ENCODE measurements at places on chromosomes 2 and 18.

- no peak for DNase-seq
These were observed 76.1 kb upstream of the CCDC85A start for GRCh38 chr2:56107502-56108220.

GRCh38 chr2:29276151-29276550, 160.9 kb downstream of the CLIP4 start:
- DNase-seq: no peak

GRCh38 chr2:153311432-153311831, 167.1 kb downstream of the RPRM start:
- no peak for DNase-seq

DNA sequence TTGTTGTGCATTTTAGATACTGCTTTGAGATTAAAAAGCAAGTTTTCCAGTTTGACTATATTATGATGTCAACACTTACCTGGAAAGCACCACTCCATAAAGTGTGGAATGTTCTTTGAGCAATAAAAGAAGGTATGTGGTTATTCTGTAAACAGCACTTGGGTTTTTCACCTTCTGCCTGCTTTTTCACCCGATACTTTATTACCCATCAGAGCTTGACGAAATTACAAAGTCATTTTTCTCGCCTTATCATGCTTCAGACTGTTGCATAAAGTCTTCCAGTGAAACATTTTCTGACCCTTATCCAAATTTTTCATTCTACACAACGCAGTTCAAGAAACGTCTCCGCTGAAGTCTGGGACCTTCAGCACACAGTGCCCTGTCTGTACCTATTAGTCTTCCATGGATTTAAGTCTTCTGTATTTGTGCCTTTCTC, 25.2 kb downstream of the CAB39 start:
- DNase-seq: no peak

DNA sequence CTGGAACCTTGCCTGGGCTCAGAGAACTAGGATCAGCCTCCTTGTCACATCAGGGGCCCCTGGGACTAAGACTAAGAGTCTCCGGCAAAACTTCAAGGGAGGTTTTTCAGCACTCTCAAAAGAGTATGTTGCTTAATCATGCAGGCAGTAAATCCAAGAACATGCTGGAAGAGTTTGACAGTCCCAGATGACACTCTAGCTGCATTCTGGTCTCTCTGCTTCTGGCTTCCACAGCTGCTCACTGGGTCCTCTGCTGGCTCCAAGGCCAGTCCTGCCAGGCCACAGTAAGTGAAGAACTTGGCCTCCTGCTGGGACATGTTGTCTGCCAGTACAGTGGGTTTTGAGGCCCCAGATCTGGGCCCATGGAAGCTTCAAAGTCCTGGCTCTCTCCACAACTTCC, 45.2 kb upstream of the IL1RL1 start:
- DNase-seq: no peak

- DNase-seq: no peak
These were observed 140.0 kb downstream of the NETO1 start for GRCh38 chr18:72727776-72728175.

GRCh38 chr18:37341016-37341415, 224.6 kb downstream of the CELF4 start:
- DNase-seq: no peak

DNA sequence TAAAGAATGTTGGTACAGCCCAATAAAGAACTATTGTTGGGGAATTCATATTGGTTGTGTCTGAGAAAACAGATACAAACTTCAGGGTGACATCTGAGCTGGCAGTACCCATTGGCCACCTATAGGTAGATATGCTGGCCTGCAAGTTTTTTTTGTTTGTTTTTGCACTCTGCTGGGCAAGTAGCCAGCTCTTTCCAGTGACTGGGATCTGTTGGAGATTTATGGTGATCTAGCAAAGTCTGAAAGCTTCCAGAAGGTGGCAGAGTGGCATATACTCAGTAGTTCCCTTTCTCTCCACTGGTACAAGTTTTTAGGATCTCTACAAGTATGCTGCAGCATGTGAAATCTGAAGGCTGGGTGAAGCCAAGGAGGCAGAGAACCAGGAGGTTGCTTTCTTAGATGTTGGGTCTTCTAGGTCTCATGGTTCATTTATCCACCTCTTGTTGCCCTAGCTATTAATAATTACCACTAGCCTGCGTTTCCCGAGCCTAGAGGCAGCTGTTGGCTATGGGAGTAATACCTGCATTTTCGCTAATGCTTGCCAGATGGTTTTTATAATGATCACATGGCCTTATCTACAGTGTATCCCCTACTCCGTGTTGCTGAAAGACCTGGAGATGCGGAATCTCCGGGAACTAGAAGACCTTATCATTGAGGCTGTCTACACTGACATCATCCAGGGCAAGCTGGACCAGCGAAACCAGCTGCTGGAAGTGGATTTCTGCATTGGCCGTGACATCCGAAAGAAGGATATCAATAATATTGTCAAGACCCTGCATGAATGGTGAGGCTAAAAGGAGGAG, 9.5 kb downstream of the COPS7B start:
- DNase-seq: no peak

DNA sequence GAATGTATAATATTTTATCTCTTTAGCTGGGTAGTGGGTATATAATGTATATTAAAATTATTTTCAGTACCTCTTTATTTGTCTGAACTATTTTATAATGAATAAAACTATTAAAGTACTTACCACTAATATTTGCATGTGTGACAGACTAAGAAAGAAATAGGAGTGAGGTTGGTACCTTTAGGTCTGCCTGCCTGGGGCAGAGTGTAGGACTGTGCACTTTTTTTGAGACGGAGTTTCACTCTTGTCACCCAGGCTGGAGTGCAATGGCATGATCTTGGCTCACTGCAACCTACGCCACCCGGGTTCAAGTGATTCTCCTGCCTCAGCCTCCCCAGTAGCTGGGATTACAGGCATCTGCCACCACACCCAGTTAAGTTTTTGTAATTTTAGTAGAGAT, 18.8 kb downstream of the NCOA1 start:
- DNase-seq: no peak

DNA sequence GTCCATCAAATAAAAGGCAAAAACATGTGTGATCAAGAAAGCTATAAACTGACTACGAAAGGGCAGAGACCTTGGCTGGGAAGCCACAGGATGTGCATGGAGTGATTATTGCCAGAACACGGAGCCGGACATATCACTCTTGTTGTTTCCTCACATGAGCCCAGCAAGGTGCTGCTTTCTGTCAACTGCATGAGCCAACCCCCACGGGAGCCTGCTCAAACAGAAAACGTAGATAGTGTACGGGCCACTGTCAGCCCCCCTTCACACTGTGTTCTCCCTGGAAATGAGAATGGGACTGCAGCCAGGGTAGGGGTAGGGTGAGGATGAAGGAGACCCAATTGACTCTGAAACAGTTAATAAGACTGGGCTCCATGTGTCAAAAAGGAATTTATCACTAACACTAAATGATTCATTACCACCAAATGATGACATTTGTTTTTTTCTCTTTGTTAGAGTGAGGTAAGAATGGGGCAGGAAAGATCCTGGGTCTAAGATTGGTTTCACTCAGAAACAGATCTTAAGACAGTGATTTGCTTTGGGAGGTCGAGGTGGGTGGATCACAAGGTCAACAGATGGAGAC, 235.8 kb downstream of the MREG start:
- DNase-seq: no peak

DNA sequence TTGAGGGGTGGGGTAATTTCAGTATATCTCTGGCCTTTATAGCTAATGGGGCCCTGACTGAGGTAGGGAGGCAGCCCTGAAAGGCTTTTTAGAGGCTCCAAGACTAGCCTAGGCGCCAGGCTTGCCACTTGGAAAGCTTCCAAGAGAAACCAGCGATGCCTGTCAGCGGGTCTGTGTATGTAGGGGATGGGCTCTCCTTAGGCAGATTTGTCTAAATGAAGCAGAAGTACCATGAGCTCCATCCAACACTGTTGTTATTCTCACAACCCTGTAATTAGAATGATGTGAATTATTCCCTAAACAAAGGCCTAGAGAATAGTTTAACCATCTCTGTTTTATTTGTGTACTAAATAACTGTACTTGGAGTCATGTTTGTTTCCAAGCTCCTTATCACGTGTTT, 138.1 kb downstream of the B3GNT2 start:
- DNase-seq: no peak

DNA sequence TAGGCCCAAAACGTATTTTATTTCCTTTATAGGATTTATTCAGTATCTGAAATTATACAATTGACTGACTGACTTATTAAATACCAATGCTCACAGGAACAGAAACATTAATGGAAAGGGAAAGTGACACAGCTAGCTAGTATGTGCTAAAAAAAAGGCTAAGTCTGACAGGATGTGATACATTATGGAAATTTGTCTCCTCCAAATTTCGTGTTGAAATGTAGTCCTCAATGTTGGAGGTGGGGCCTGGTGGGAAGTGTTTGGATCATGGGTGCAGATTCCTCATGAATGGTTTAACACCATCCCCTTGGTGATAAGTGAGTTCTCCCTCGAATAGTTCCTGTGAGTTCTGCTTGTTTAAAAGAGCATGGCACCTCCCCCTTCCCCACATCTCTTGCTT, 70.6 kb upstream of the WDR75 start:
- DNase-seq: no peak

DNA sequence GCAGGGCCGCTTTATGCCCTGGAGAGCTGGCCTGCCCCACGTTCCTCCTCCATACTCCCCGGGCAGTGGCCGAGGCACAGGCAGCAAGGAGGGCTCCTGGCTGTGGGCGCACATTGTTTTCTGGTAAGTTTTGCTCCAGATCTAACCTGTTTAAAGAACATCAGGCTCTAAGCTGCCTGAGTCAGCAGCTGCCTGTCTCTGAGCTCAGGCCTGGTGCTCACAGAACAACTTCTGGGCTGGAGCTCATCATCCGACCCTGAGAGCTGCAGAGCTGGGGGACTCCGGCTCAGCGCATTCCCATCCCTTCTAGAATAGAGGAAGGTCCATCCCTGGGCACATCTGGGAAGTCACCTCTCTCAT, 54.5 kb upstream of the PXDN start:
- DNase-seq: no peak

All from GM19239 (cell line).